CD4-positive, alpha-beta T cell treated with Interferon alpha-2 for 1 hour (primary cell): ENCODE measurements at places on chromosomes 5 and 9.

DNA sequence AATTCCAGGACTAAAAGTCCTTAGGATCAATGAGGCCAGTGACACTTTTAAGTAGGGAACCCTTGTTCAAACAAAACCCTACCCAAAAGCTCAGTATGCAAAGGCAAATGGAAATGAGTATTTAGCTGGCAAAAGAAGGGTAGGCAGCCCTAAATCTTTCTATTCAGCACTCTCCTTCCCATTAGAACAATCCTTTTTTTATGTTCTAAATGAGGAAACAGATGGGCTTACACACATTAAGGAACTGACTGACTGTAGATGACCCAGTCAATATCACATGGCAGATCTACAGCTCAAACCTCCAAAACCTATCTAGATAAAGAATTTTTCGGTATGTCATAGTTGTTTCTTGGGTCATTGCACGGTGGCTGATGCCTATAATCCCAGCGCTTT, 7.2 kb downstream of the CSNK1A1 start:
- DNase-seq, result no peak

DNA sequence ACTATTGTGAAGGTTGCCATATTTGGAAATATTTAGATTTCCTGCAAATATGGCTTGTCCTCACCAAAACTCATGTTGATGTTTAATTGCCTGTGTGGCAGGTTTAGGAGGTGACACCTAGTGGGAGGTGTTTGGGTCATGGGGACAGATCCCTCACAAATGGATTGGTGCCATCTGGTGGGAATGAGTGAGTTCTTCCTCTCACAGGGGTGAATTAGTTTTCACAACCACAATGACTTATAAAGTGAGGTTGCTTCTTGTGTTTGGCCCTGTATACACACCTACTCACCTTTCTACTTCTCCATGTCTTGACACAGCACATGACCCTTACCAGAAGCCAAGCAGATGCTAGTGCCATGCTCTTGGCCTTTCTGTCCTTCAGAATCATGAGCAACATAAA, 41.1 kb downstream of the ISOC1 start:
- peak; percentile 31 for DNase-seq

- DNase-seq, result no peak
Measured at GRCh38 chr9:86977205-86977835, 30.0 kb upstream of the GAS1 start.

DNA sequence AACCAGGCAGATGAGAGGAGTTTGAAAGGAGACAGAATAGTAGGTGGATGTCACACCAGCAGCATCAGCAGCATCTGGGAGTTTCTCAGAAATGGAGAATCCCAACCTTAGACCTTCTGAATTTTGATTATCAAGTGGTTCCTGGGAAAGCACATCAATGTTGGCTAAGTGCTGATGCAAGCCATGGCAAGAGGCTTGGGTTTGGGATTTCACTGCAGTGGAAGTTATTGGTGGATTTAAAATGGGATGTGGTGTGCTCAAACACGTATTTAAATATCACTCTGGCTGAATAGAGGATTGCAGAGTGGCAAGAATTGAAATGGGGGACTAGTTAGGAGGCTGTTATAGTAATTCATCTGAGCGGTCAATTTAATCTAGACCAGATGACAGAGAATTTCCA, 387.8 kb upstream of the WWC1 start:
- no peak for DNase-seq

DNA sequence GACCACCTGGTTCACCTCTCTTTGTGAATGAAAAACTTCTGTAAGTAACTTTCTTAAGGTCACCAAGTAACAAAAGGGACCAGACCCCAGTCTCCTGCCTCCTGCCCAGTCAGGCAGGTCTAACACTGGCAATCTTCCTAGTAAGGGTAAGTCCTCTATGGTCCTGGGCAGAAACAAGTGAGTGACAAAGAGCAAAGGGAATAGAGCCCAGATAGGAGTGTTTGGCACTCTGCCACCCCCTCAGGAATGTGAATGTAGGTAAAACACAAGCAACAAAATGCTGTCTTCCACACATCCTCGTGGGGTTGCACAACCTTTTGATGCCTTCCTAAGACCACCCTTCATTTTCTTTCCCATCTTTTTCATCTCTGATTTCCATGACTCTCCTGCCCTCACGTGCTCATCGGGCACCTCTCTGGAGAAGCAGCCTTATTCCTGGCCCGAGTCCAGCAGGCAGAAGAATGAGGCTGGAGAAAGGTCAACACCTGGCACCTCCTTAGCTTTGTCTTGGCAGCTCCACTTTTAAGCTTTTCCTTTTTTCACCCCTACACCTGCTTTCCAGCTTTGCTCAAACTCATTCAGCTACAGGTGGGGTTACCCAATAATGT, 90.2 kb upstream of the LHFPL2 start:
- DNase-seq, result no peak

- DNase-seq, result no peak
Measured at GRCh38 chr5:86864051-86864450, 246.3 kb downstream of the COX7C start.

DNA sequence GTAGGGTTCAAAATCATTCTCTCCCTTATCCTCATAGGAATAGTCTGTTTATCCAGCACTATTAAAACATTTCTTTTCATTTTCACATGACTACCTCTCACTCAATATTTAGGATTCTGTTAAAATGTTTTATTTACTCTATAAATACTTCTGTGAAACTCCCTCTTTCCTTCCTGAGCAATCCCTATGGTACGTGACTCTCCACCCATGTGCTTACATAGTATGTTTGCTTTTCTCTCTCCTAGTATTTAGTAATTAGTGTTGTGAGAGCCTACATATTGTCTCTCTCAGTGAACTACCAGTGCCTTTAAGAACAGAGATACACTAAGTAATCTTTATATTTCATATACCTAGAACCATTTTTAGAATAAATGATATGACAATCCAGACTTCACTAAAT, 46.0 kb downstream of the PTPRD start:
- DNase-seq, result no peak

DNA sequence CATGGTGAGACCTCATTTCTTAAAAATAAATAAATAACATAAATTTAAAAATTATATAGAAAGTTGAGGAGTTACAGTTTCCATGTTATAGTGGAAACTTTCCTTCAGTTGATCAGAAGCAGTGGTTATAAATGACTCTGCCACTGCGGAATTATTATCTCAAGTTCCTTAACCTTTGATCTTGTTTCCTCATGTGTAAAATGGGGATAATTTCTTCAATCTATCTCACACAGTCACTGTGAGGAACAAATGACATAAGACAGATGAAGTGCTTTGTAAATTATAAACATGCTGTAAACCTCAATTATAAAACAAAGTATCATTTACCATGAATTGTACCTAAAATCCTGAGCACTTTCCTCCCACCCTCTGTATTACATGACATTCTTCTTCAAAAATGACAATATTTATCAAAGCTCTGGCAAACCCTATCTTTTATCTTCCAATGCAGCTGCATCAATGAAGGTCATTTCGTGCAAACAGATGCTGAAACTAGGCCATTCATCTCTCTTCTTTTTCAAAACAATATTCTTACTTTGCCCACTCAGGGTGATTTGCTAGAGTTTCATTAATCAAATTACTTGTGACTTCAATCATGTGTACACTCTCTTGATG, 46.8 kb downstream of the TMEM245 start:
- no peak for DNase-seq

DNA sequence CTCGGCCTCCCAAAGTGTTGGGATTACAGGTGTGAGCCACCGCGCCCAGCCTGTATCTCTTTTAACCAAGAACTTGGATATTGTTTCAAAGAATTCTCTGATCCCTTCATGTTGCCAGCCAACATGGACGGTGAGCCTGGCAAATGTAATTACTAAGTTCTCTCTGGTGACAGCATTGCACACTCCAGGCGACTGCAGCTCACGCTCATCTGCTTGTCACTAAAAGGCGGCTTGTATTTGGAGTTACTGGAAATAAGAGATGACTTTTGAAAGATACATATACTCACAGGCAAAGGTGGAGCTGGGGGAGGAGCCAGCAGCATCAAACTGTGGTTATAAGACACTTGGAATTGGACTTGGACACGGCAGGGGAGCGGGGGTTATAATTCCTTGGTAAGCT, 172.3 kb downstream of the SLIT3 start:
- DNase-seq, result no peak

DNA sequence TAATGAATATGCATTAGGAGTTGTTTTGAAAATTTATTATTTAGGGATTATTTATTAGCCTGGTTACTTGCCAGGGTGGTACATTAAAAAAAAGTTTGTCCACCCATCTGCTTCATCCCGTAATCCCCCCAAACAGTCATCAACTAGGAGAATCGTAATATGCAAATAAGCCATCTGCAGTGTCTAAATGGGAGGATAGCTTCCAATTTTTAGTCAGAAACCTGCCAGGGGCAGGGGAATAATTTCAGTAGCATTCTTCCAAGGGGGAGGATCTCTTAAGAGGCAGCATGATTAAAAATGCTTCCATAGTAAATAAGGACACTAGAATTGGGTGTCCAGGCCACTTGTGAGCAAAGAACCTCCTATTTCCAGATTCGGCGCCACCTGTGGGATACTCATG, 43.3 kb downstream of the SH3GL2 start:
- DNase-seq, result no peak

DNA sequence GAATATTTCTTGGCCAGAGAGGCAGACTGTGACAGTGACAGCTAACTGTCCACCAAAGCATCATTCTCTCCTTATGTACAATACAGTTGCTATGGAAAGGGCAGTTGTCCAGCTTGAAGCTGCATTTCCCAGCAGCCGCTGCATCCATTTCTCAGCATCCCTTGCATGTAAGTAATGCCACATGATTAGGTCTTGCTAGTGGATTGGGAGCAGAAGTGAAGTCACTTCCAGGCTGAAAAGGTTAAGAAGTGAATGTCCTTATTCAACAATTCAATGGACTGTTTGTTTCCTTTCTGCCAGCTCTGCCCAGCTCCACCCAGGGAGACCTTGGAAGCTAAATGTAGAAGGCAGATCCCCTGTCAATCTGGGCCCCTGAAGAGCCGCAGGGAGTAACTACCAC, 26.1 kb upstream of the RETREG1 start:
- no peak for DNase-seq

DNA sequence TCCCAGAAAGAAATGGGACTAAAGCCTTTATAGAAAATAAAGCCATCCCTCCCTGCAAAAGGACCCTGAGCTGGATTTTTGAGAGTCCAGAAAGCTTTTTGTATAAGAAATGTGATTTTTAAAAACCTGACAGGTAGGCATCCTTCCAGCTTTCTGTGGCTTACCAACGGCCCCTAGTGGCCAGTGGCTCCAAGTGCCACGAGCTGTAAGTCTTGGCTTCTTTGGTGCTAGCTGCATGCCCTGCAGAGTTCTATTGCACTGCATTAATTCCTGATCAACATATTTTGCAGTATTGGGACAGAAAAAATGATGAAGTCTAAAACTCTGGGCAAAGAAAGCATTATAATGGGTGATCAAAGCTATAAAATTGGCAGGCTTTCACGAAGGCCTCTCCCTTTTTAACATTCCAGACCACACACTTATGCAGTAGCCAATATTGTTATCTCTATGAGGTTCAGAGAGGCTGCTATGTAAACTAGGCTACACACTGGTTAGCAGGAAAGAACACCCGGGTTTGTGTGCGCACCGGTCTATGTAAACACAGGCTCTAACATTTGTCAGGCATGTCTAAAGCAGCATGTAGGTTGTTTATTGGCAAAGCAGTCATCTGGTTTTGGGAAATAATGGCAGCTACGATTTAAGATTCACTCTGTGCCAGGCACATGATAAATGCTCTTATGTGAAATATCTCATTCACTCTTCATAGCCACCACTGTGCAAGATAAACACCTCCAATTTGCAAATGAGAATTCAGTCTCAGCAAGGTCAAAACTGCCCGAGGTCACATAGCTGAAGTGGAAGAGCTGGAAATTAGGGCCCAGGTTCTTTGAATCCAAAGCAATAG, 55.2 kb downstream of the NMUR2 start:
- DNase-seq, result peak; percentile 35

- no peak for DNase-seq
Measured at GRCh38 chr9:113482991-113483675, 19.6 kb downstream of the RGS3 start.

- peak; percentile 6 for DNase-seq
Measured at GRCh38 chr5:60843936-60844905, at the start of gene ELOVL7. Gene ELOVL7, minus strand, starts transcription at chr5:60844269. Its CDS starts 56,872 bp downstream, at chr5:60787397.

DNA sequence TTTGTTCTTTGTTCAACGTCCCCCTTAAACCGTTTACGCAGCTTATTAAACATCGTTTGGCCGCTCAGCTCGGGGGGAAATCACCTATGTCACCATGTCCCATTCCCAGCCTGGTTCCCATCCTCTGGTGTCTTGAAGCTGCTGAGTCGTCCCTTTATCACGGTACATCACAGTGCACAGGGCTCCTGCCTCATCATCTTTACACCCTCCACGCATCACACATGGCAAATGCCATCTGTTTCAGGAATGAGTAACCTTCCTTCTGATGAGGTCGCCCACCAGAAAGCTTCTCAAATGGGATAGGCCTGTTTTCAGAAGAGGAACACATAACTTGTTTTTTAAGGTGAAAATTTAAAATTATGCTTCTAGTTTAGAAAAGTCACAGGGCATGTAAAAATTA, 7.9 kb upstream of the LHX6 start:
- no peak for DNase-seq

- no peak for DNase-seq
Measured at GRCh38 chr5:57749396-57749795, 266.8 kb upstream of the ACTBL2 start.

DNA sequence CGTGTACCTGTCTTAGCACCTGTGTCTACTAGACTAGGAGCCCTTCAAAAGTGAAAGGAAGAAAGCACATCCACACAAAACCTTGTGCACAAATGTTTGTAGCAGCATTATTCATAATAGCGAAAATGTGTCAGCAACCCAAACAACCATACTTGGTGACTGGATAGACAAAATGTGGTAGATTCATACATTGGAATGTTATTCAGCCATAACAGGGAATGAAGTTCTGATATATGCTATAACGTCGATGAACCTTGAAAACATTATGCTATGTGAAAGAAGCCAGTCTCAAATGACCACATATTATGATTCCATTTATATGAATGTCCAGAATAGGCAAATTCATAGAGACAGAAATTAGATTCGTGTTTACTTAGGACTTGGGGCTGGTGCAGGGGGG, 57.8 kb upstream of the LARP1 start:
- no peak for DNase-seq

DNA sequence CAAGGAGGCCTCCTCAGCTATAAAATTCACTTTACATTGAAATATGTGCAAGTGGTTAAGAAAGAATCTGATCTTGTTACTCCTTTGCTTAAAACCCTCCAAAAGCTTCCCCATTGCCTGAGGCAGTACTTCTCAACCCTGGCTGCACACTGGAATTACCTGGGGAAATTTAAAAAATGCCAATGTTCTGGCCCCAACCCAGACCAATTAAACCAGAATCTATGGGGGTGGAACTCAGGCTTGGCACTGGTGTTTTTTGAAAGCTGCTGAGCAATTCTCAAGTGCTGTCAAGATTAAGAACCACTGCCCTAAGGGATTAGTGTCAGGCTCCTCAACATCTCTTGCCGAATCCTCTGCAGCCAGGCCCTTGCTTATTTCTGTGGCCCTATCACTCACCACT, 269.6 kb downstream of the ELAVL2 start:
- no peak for DNase-seq

GRCh38 chr9:18106006-18106560, 367.9 kb upstream of the ADAMTSL1 start:
- no peak for DNase-seq

GRCh38 chr9:64773491-64773931, 511.5 kb downstream of the FOXD4L5 start:
- peak; percentile 32 for DNase-seq

- DNase-seq, result no peak
Measured at GRCh38 chr5:62346748-62347147, 40.7 kb downstream of the KIF2A start.

- no peak for DNase-seq
Measured at GRCh38 chr5:73157414-73158303, 15.3 kb upstream of the TMEM174 start.

GRCh38 chr9:85223506-85224125, 518.1 kb downstream of the AGTPBP1 start:
- no peak for DNase-seq
